ENCODE measurements at places on chromosomes 2 and 18.

GRCh38 chr2:207836521-207837133 lies 66.9 kb upstream of the FZD5 start:
- no peak for DNase-seq

GRCh38 chr18:26386002-26386401 lies 159.8 kb downstream of the TAF4B start:
- no peak for DNase-seq

GRCh38 chr18:72013427-72013850 lies 530.7 kb downstream of the CBLN2 start:
- no peak for DNase-seq

- DNase-seq = no peak
Measured at GRCh38 chr18:33571998-33572787, 5.8 kb upstream of the ASXL3 start.

GRCh38 chr2:152648336-152648735 lies 68.9 kb downstream of the PRPF40A start:
- DNase-seq = no peak

- no peak for DNase-seq
Measured at GRCh38 chr2:26203906-26204305, 31.0 kb downstream of the GAREM2 start.

DNA sequence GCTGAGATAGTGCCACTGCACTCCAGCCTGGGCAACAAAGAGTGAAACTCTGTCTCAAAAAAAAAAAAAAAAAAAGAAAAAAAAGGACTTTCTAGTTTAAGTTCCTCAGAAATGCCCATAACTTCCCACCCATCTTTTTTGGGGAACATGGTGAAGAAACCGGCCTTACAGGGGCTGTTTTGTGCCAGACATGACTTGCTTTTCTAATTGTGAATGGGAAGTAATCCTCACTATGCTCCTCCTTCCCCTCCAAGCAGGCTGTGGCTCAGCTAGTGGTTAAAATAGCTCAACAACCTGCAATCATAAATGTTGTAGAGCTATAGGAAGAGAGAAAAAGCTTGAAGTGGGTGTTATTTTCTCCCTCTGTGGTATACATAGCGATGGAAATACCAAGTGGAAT lies 34.1 kb upstream of the OLA1 start:
- DNase-seq = no peak

GRCh38 chr2:158266111-158266510 lies 164.4 kb downstream of the UPP2 start:
- DNase-seq = no peak

GRCh38 chr2:197248623-197249022 lies 62.0 kb downstream of the ANKRD44 start:
- peak; percentile 27 for DNase-seq

DNA sequence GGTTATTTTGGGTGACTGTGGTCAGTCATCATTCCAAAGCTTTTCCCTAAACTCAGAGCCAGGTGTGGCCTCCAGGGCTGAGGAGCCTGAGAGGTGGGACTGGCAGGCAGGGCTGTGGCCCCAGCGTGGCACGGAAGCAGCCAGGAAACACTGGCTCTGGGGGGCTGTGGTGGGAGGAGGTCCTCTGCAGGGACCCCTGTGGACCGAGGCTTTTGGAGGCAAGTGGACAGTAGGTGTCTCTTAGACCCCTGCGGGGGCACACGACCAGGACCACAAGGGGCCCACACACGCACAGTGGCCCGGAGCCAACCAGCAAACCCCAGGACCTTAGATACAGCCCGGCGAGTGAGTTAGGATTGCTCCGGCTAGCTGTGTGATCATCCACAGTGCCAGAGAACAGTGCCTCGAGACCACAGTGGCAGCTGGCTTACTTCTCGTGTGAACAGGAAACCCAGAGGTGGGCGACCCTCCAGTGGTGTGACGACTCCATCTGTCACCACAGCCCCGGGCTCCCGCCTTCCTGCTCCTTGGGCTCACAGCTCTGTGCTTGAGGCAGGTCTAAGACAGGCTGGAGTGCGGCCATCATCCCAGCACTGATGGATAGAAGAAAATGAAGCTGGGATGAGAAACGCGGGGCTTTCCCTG lies 1.6 kb upstream of the RTP5 start:
- DNase-seq = no peak

GRCh38 chr2:854460-854859 lies 96.2 kb upstream of the SNTG2 start:
- no peak for DNase-seq

DNA sequence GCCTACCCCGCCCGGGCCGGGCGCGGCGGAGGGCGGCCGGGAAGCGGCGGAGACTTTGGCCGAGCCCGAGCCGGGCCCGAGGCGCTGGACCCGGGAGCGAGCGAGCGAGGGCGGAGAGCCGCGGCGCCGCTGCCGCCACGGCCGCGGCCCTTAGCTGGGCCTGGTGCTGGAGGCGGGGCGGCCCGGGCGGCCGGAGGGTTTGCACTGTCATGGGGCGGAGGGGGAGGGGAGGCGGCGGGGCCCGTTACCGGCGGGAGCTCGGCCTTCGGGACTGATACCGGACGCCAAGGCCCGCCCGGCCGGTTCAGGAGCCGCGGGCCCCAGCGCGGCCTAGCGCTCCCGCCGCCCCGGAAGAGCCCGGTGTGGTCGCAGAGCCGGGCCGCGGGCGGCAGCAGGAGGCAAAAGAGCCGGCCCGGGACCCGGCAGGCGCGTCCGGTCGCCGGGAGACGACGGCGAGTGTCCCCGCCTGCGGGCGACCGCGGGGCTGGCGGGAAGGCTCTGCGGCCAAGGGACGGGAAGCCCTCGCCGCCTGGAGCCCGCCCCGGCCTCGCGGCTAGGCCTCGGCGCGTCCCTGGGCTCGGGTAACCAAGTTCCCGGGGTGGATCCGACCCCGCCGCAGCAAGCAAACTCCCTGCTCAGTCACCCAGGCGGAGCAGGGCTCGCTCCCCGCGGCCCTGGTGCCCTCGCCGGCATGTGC lies 697 bp downstream of the KCMF1 start:
- no peak for DNase-seq

- peak; percentile 12 for DNase-seq
Measured at GRCh38 chr2:39306626-39307025, 62.9 kb upstream of the CDKL4 start.

GRCh38 chr2:108701208-108701607 lies 18.1 kb upstream of the RANBP2 start:
- no peak for DNase-seq

- no peak for DNase-seq
Measured at GRCh38 chr2:118268268-118268667, 180.0 kb downstream of the INSIG2 start.

- no peak for DNase-seq
Measured at GRCh38 chr2:96772903-96773671, 12.4 kb downstream of the CNNM4 start.

- peak; percentile 48 for DNase-seq
Measured at GRCh38 chr18:58671632-58672564, 633 bp downstream of the MALT1 start.

- DNase-seq = no peak
Measured at GRCh38 chr2:219001577-219002394, 8.6 kb upstream of the CRYBA2 start.

GRCh38 chr2:95274291-95275150 lies at the start of gene PROM2:
PROM2 (plus strand) TSS chr2:95274449; CDS start chr2:95274586, 137 bp downstream.
- DNase-seq = no peak

GRCh38 chr18:649341-649740 lies 8.1 kb upstream of the TYMS start:
- DNase-seq = no peak

DNA sequence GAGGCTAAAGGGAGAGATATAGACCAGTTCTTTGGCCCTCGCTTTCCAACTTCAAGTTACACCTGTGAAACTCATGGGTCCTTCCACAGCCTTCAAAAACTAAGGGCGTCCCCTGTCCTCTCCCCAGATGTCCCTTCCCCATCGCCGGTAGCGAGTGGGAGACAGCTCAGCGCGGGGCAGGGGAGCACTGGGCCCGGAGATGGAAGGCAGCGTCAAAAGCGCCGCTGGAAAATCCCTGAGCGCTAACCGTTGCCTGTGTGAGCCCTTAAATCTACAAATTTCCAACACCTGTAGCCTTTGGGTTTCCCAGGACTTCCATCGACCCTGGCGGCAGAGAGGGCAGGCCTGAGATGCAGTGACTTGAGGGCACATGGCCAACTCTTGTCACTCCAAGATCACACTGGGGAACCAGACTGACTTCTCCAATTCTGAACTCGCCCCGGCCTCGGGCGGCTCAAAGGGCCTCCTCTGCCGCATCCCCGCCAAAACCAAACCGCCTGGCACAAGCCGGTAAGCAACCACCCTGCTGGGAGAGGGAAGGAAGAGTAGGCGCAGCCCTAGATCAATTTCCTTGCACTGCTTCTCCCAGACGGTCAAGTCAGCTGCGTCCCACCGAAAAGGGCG lies 879 bp upstream of the EPAS1 start:
- no peak for DNase-seq

DNA sequence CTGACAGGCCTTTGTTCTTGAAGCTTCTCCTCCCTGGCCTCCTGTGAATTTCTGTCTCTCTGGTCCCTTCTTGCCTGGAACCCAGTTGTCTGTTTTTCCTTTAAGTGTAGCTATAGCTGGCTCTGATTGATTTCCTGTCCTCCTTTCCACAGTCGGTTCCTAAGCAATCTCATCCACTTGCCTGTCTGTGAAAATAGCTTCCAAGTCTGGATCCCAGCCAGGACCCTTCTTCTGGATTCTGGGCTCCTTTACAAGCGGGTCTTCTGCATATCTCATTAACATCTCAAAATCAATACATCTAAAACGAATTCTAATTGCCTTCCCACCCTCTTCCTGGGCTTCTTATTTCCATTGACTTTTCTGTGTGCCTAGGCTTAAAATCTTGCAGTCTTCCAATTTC lies 124.9 kb downstream of the DAW1 start:
- DNase-seq = no peak

- DNase-seq = no peak
Measured at GRCh38 chr2:101690547-101691152, 6.9 kb upstream of the MAP4K4 start.

DNA sequence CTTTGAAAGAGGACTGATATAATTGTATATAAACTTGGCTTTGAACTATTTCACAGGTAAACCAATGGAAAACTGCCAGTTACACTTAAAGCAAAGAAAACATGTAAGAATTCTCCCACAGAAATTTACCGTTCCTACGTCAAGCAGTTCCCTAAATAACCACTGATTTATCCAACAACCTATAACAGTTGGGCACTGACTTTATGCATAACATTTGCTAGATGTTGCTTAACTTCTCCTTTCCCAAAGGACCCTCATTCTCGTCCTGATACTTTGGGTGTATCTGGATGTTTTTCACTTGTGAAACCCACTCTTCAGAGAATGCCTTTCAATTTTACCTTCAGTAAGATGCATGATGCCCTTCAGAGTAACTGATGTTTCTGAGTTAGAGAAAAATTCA lies 43.8 kb downstream of the STAT1 start:
- DNase-seq = no peak

DNA sequence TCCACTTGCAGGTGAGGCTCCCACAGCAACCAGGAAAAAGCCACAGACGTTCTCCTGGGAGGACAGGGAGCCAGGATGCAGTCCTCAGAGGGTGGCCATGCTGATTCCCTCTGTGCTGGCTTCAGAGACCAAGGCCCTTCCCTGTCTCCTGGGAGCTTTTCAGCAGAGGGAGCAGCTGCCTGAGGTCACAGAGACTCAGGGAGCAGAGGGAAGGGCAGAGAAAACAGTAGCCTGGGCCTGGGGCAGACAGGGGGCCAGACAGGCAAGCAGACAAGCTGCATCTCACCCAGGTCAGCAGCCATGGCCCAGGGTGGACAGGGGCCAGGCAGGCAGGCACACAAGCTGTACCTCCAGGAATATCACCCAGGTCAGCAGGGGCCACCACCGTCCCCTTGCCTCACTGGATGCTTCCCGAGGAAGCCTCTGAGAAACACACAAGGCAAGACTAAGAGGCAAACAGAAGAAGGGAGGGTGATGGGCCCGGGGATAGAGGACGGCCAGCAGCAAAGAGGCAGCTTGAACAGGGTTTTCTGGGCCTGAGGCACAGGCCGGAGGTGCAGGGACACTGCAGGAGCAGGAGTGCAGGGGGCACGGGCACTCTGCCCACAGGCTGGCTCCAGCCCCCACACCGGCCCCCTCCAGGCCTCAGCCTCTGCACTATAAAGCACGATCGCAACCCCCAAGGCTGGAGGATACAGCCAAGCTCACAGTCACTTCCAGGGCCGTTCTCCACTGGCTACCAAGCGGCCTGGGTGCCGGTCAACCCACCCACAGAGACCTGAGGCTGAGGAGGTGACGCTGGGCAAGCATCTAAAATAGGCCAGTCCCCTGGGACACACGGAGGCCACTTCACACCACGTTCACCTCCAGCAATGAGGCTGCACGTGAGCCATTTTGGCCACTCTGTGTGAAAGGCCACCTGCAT lies 6.1 kb downstream of the SLC66A2 start:
- DNase-seq = no peak

- DNase-seq = no peak
Measured at GRCh38 chr2:202721621-202722020, 86.9 kb downstream of the FAM117B start.

DNA sequence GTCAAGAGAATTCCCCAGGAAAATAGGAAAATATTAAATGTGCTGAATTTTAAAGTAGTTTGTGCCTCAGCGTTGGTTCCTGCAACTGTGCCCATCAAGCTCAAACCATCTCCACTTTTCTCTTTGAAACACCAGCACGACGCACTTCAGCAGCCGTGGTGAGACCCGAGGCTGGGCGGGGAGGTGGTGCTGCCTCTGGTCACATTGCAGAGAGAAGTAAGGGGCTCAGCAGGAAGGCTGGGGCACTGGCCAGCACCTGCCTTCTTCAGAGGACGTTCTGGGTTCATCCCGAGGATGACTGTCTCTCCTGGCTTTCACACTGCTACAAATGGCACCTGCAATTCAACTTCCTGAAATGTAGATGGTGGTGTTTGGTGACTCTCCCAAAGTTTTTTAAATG lies 323.7 kb upstream of the SALL3 start:
- no peak for DNase-seq

GRCh38 chr2:239148495-239149200 lies 252.2 kb downstream of the HDAC4 start:
- no peak for DNase-seq

DNA sequence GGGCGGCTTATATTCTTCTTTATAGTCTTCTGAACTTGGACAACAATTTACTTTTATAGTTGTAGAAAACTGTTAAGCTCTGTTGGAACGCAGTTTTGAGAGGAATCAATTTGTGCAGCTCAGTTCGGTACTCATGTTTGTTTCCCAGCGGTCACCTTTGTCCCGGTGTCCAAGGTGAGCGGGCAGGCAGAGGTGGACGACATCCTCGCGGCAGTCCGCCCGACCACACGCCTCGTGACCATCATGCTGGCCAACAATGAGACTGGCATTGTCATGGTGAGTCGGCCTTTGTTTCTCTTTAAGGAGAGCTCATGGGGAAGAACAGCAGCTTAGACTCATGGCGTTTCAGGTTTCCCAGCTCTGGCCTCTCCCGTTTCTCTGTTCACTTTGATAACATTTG lies 18.6 kb upstream of the ESPNL start:
- no peak for DNase-seq

GRCh38 chr2:28709101-28709500 lies 42.5 kb upstream of the PPP1CB start:
- no peak for DNase-seq

- no peak for DNase-seq
Measured at GRCh38 chr2:234495251-234496054, 1.4 kb downstream of the ARL4C start.
